ENCODE measurements at places on chromosomes 6 and 20.

DNA sequence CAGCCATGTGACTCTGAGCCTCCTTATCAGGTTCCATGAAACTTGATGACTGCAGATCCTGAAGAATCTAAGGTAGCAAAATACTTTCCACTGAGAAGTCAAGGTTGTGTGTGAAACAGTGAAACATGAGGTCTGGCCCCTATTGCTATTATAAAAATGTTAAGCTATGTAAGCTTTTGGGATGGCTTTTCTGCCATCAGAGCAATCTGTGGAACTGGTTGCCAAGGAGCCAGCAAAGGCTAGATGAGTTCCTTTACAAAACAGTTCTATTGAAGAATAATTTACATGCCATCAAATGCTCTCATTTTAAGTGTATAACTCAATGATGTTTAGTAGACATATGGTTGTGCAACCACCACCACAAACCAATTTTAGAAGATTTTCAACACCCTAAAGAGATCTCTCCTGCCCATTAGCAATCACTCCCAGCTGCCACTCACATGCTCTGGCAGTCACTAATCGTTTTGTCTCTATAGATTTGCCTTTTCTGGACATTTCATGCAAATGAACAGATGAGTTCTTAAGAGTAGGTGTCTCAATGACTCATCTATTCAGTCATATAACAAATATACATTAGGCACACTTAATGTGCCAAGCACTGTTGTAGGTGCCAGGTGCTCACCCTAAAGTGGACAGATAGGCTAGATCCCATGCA, 19.9 kb upstream of the MEP1A start:
- DNase-seq: no peak

DNA sequence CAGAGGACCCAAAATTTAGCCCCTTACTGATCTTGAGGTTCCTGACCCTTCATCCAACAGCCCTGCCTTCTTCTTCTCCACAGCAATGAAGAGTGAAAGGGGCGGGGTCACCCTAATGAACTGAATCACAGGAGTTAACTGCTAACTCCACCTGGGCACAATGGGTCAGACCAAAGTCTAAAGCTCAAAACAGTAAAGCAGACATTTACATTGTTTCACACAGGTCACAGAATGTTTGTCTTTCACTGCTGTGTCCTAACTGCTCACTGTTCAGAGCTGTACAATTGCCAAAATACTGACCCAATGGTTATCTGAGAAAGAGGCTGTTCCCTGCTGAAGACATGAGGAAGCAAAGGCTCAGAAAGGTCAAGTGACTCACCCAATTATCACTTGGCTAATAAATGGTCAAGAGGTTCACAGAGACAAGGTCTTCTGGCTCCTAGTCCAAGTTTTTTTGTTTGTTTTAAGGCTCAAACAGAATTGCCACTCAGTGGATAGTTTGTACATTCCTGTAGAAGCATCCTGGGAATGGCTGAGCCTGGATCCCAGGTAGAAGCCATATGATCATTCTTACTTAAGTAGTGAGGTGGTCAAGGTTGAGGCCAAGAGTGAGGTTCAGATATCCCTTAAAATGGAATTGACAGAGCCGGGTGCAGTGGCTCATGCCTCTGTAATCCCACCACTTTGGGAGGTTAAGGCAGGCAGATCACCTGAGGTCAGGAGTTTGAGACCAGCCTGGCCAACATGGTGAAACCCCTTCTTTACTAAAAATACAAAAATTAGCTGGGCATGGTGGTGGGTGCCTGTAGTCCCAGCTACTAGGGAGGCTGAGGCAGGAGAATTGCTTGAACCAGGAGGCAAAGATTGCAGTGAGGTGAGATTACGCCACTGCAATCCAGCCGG, 35.1 kb upstream of the FAM83C start:
- DNase-seq: no peak

DNA sequence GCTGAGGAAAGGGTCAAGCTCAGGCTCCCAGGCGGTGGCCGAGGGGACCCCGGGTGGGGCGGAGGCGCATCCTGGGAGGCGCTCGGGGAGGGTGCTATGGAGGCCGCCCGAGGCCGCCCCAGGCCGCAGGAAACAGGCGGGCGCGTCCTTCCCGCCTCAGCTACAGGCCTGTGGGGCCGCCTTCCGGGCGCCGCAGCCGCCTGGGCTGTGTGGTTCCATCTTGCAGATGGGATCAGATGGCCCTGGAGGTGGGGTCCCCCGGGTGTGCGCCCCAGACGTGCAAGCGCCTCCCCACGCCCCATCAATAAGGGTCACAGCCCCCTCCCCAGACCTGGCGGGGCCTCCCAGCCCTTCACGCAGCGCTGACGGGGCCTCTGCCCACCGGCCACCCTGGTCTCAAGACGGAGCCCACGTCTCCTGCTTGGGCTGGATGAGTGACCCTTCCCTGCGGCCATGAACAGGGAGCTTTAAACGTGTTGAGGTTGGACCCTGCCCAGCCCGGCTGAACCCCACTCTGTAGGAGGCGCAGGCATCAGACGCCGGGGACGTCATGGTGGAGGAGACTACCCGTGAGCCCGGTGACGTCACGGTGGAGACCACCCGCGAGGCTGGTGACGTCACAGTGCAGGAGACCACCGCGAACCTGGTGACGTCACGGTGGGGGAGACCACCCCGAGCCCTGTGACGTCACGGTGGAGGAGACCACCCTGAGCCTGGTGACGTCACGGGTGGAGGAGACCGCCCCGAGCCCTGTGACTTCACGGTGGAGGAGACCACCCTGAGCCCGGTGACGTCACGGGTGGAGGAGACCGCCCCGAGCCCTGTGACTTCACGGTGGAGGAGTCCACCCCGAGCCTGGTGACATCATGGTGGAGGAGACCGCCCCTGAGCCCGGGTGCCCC, 267.0 kb downstream of the DLL1 start:
- DNase-seq: no peak

- no peak for DNase-seq
Observed at GRCh38 chr6:109690373-109690736, 647 bp downstream of the AK9 start.

DNA sequence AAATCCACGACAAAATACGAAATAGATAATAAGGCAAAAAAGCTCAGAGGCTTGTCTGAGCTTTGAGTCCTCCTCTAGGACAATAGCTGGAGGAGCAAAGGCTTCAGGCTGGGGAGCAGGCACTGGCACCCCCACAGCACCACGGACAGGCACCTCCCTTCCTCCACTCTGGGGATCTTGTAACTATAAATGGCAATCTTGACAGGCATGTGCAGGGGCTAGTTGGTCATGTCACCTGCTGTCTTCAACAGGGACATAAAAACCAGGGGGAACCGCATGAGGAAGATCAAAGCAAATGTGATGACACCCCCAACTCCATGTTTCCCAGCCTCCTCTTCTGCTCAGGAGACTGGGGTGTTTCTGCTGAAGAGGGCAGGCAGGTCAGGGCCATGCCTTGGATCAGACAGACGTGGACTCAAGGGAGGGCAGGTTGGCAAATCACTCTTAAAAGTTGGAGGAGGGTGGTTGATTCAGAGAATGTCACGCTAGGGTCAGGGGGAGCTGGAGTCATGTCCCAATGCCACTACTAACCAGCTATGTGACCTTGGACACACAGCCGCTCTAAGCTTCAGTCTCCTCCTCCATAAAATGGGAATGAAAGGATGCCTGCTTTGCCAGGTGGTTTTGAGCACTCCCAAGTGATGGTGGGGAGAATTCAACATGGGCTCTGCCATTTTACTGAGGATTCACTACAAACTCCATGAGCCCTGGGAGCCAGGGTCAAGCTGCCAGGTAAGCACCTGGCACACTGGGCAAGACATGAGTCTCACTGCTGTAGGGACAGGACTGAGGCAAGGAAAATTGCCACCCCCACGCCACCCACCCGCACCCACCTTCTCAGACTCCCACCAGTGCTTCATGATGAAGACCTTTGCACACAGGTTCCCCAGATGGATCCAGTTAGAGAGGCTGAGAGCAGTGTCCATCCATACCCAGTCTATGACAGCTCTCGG, 48.0 kb downstream of the NPEPL1 start:
- no peak for DNase-seq

DNA sequence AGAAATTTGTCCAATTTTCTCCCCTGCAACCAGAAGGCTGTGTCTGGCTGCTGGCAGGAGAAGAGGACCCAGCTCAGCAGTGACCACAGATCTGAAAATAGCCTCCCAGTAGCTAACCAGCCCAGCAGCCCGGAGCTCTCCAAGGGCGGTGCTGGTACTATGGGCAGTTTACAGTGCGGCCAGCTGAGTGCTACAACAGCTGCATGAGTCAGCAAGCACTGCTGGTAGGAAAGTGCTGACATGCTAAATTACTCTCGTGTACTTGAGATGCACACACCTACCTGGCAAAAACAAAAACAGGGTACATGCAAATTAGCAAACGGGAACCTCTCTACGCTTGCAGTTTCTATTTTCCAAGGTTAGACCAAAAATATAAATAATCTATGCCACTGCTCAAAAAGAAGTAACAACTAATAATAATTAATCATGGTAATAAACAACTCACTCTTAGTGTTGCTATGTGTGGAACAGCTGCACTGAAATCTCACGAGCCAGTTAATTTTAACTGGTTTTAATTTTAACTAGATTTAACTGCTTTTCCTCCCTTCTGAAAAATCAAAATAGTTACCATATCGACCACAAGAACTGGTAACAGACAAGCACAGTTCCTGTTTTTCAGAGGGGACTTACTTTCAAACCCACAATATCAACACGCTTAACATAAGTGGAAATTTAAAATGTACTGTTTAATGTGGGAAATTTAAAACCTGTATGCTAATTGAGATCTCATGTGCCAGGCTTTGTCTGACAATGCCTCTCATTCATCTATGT, 10.8 kb downstream of the BACH2 start:
- DNase-seq: peak; percentile 92

DNA sequence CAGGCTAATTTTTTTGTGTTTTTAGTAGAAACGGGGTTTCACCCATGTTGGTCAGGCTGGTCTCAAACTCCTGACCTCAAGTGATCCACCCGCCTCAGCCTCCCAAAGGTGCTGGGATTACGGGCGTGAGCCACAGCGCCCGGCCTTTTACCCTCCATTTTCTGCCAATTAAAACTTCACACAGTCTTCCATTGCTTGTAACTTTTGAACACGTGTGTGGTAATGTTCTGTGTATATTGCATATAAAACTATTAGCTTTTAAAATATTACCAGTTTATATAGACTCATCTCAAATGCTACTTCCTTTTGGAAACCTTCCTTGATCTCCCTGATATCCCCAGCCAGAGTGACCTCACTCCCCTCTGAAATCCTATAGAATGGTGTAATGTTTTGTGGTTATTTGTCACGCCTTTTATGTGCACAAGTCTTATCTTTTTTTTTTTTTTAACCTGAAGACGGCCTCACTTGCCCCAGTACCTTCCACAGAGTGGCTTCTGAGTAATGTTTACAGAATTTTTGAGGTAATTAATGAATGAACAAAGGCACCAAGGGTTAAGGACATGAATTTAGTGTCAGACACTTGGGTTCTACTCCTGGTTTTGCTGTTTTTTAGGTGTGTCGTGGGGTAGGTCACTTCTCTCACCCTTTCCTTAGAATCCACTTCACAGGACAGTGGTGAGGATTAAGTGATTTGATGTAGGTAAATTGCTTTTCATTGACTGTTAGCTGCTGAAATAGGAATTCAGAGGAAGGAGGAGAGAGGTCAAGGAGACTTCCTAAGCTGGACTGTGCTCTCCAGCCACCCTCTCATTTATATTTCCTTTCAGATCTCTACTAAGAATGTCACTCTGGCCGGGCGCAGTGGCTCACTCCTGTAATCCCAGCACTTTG, 11.2 kb upstream of the MMP24 start:
- DNase-seq: no peak

- no peak for DNase-seq
Observed at GRCh38 chr20:49252556-49253350, 25.1 kb downstream of the ZNFX1 start.

DNA sequence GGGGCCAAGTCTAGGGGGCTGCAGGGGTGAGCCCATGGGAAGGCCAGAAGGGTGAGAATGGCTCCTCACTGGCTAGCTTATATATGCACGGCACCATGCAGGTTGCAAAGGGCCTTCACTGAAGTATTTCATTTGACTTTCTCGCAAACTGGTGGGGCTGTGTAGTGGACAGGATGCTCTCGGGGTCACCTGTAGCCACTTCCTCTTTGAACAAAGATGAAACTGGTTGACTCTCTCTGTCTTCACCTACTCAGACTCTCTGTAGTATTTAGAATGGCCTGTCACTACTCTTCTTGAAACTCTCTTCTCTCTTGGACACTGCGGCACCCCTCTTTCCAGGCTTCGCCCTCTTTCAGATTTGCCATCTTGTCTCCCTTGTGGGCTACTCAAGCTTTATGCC, 560.5 kb downstream of the PKHD1 start:
- no peak for DNase-seq
